ENCODE measurements at places on chromosomes 7 and 10.

GRCh38 chr10:132094581-132095234 lies 29.0 kb downstream of the JAKMIP3 start:
- no peak for DNase-seq

DNA sequence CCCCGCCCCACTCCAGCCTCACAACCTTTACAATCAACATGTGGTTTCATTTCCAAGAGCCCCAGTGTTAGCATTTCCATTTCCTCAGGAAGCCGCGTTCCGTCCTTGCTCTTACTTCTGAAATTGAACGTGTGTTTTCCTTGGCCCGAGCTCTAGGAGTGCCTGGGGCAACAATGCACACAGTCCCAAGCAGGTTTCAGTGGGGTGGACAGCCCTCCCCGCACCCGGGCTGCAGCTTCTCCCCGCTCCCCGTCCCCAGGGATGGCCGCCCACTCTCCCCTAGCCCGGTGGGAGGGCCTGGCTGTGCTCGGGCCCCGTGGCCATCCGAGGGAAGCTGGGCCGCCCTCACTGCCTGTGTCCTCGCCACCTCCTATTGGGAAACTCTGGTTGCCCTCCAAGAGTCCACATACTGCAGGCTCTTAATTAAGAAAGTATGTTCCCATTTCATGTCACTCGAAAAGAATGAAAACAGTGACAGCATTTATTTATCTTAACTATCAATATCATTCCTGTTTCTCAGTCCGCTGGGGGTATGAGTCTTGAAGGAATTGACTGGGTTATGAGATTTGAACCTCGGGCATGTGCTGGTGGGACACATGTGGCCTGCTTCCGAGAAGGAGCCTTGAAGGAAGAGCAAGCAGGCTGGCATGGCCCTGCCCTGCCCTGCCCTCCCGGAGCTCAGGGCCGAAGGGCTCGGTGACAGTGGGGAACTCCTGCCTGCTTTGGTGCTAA lies 163.8 kb downstream of the GRK5 start:
- DNase-seq = no peak

- DNase-seq = peak; percentile 74
These were observed 1.7 kb downstream of the SFXN3 start for GRCh38 chr10:101032637-101033224.

DNA sequence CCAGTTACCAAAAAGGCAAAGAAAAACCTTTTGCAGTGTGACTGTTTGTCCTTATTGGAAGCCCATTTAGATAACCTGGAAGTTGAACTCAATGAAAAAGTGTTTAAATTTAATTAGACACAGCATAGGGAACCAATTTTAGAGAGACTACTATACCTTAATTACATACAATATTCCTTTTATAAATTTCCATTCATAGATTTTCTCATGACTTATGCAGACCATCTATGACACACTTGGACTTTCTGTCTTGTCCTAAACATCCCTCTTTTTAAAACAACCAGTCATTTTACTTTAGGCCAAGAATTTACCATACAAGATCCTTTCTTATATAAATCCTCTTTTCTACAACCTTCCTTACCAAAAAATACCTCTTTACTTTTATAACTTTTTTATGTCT lies 61.6 kb downstream of the MTURN start:
- no peak for DNase-seq

DNA sequence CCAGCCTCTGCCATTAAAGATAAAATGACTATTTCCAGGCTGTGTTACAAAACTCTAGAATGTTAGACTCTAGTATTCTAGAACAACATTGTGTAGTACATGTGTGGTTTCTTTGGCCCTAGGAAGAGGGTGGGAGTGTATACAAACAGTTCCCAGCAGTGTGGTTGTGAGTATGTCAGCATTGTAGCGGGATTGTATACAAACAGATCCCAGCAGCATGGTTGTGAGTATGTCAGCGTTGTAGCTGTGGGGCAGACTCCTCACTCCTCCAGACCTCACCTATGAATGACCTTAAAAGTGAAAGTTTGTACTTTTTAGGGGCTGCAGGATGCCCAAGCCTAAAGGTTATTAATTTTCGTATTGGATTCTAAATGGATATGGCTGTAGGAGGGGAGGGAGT lies 6.9 kb upstream of the ACSL5 start:
- no peak for DNase-seq

- no peak for DNase-seq
These were observed 145.7 kb downstream of the PRPF18 start for GRCh38 chr10:13732465-13732881.

GRCh38 chr7:29569648-29570047 lies 6.0 kb downstream of the PRR15 start:
- DNase-seq = no peak

DNA sequence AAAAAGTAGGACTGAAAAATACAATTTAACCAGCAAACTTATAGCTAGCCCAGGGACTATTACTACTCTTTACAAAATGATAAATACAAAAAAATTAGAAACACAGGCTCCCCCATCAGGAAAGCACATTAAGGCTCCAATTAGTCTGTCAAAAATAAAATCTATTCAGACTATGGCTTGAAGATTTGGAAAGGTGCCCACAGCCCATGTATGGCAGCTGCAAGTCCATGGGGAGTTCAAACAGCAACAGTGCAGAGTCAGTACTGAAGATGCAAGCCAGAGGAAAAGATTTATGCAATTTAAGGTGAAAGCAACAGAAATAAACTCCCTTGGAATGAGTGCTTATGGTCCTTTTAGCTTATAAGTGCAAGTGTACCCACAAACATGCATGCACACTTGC lies 29.7 kb downstream of the IMMP2L start:
- no peak for DNase-seq

DNA sequence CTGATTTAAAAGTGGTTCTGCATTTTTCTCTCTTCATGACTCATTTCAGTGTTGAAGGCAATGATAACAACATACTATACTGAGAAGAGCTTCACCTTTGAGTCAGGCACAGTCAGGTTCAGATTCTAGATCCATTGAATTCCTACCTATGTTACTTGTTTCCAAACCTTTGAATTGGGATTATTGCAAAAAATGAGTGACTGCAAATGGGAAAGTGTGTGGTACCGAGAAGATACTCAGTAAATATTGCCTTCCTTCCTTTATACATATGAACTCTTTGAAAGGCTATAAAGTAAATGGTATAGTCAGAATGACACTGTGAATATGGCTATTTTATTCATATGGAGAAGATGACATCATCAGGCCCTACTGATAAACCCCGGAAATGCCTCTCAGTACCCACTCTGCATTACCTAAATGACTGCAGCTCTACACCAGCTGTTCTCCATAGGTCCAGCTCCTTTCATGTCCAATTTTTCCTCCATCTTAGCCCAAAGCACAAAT lies 66.7 kb upstream of the FGL2 start:
- peak; percentile 27 for DNase-seq

- no peak for DNase-seq
These were observed 64.7 kb downstream of the PIK3AP1 start for GRCh38 chr10:96655461-96656197.

- no peak for DNase-seq
These were observed 29.1 kb downstream of the FAS start for GRCh38 chr10:89019569-89020327.

DNA sequence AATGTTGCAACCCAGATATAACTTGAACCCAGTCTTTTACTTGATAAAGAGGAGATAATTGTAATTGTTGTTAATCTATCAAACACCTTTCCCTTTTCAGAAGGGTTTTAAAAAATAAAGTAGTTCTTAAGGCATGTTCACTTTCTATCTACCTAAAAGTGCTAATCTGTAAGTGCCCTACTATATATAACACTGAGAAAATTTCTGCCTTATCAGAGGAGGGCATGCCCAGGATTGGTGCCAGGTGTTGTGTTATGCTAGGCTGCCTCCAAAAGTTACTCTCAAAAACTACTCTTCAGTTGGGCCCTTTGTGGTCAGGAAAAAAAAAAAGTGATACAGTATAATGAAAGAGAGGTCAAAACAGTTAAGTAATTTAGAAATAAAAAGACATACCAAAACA lies 36.3 kb downstream of the SMNDC1 start:
- no peak for DNase-seq

GRCh38 chr7:1555046-1555812 lies 776 bp downstream of the TMEM184A start:
- peak; percentile 96 for DNase-seq

- DNase-seq = no peak
These were observed 170.5 kb downstream of the CDC14C start for GRCh38 chr7:49094866-49095265.

- DNase-seq = no peak
These were observed 2.5 kb downstream of the SNCG start for GRCh38 chr10:86960863-86961434.

DNA sequence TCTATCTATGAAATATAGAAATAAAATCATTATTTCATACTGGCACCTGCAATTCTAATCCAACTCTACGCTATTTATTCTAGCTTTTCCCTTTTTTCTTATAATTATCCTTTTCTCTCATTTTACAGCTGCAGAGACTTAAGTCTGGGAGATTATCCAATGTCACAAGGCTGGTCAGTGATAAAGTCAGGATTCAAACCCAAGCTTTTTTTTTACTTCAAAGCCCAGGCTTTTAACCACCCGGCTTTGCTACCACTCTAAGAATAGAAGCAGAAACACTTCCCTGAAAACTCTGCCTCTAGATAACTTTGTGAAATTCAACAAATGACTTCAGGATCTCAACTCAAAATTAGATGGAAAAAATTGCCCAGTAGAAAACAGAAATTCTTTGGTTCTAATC lies 552.5 kb downstream of the IPMK start:
- DNase-seq = no peak

DNA sequence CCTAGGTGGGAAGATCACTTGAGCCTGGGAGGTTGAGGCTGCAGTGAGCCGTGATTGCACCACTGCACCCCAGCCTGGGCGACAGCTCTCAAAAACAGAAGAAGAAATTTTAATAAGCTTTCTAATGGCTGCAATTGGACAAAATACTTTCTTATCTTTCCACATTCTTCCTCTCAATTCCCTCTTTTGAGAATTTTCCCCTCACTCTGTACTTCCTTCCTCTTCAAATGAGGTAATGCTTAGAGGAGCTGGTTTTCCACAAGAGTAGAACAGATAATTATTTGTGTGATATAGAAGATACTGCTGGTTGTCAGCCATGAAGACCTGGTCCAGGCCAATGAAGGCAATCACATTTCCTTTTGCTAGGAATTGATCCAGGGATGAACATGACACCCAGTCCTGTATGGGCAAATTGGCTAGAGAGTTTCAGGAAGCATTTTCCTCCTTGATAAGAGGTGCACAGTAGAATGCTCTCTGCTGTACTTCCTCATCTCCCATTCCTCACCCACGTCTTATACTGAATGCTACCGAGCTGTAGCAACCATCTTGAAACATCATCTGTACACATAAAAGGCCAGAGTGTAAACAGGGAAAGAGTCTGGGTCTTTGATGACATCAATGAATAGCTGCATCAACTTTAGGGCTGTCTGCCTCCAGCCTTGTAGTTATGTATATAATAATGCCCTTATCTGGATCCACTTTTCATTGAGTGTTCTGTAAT lies 103.9 kb downstream of the CDK6 start:
- no peak for DNase-seq

DNA sequence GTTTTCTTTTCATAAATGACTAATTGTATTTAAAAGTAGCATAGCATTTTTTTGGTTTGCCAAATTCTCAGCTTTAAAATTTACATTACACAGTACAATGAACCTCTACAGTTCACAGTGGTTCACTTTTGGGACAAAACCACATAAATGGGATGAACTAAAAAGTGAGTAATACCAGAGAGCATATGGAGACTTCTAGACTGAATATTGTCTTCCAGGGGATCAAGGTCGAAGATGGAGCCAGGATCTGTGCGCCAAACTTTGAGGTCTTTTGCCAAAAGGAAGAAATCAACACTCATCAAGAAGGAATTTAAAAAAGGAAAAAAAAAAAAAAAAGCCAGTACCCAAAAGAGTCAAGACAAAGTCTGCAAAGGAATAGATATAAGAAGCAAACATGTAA lies 87.5 kb downstream of the NEBL start:
- no peak for DNase-seq

GRCh38 chr10:43200538-43201390 lies 62.5 kb downstream of the CSGALNACT2 start:
- no peak for DNase-seq

GRCh38 chr7:106623853-106624252 lies 37.1 kb downstream of the CCDC71L start:
- no peak for DNase-seq

- no peak for DNase-seq
These were observed 19.6 kb upstream of the PIP4K2A start for GRCh38 chr10:22733992-22734391.

- DNase-seq = no peak
These were observed 33.0 kb downstream of the SLC29A4 start for GRCh38 chr7:5315761-5316160.

DNA sequence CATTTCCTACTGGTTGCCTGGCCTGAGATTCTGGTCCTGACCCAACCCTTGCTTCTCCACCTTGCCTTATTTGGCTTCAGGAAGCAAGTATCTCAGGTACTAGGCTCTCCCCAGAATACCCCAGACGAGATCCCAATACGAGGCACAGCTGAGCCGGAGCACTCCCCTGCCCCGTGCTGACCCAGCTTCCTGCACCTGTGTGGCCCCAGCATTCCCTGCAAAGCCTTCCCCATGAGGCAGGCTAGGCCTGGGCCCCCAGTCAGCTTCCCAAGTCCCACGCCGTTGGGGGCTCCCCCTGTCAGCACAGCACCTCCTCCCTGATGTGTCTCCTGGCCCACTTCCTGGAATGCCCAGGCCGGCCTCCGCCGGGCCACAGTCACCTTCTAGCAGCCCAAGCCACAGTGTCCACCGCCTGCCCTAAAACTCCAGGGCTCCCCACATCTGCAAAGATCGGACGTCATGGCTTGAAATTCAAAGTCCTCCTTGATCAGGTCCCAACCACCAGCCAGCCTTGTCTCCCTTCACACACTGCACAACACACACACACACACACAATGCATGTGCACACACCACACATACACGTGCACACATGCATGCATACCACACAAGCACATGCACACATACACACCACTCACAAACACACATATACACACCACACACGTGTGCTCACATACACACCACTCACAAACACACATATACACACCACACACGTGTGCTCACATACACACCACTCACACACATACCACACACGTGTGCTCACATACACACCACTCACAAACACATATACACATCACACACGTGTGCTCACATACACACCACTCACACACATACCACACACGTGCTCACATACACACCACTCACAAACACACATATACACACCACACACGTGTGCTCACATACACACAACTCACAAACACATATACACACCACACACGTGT lies 78.9 kb upstream of the FOXK1 start:
- no peak for DNase-seq

All from kidney glomerular epithelial cell (primary cell).